ENCODE measurements at places on chromosomes 1 and 21.

GRCh38 chr21:17915976-17916375 is 96.8 kb upstream of the C21orf91 start:
- no peak for DNase-seq

- no peak for DNase-seq
These were observed 43.3 kb upstream of the PRDX6 start for GRCh38 chr1:173433751-173434326.

GRCh38 chr1:241834733-241835377 is 13.1 kb upstream of the EXO1 start:
- DNase-seq: no peak

DNA sequence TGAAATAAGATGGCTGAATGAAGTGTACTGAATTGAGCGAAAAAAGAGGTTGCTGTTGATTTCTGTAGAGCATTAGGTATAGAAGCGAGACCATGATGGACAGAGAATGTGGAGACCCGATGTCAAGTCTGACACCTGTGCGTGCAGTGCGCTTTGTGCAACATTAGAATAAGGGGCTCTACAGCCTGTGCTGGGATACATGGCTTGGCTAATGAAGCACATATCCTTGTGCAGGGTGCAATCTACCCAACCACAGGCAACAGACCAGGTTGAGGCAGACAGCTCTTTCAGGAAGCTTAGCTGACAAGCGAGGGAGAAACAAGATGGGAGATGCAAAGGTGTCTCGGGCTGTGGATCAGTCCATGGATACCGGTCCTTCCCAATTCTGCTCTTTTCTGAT is 18.9 kb downstream of the GPA33 start:
- DNase-seq: no peak

DNA sequence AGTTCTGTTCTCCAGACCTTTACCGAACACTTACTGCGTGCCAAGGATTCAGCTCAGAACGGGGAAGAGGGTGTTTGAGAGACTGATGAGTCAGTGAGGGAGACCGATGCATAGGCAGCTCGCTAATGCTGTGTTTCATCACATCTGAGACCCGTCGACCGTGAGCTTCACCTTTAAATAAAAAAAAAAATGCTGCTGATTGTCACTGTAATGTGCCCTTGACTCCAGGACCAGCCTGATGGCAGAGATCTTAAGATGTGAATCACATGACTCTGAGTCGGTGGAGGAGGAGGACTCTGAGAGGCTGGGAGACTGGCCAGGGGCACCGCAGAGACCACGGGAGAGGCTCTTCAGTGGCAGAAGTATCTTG is 28.8 kb downstream of the SPSB1 start:
- DNase-seq: no peak

GRCh38 chr1:209989525-209989924 is 51.5 kb downstream of the SYT14 start:
- peak; percentile 24 for DNase-seq

DNA sequence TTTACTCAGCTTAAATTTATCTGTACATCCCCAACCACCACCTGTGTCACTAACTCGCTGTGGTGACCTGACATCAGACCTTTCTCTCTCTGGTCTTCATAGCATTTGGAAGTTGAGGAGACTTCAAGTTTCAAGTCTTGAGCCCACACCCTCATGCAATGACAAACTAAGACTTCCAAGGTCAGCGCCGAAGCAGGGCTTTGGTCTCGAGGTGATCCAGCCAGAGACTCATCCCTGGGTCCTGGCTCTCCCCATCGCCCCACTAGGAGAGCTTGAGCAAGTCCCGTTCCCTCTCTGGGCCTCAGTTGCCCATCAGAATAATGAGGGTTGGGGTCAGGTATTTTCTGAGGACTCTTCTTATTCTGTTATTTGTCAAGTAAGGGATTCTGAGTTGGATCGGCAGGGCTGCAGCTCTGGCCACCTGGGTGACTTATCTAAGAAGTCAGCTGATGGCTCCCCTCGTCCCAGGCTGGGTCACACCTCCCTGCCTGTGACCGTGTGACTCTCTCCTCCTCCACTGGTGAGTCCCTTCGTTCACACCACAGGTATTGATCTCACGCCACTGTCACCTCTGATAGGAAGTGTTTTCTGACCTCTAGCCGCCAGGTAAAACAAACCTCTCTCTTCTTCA is 143.7 kb upstream of the RUNX3 start:
- no peak for DNase-seq

- DNase-seq: no peak
These were observed 678 bp downstream of the TTC39A start for GRCh38 chr1:51329443-51330325.

DNA sequence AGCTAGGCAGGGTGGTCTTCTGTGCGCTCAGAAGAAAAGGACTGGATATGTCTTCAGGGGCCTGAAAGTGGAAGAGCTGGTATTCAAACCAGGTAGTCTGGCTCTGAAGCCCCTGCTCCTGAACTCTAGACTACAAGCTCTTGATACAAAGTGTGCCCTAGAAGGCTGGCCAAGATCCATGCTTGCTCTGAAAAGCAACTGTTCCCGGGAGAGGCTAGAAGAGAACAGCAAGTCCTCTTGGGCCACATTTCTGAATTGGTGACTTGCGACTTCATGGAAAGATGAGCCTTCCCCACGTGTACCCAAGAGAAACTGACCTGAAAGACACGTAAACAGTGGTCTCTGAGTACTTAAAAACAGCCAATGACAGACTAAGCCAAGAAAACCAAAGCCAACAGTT is 123.3 kb upstream of the GRIK3 start:
- DNase-seq: no peak

DNA sequence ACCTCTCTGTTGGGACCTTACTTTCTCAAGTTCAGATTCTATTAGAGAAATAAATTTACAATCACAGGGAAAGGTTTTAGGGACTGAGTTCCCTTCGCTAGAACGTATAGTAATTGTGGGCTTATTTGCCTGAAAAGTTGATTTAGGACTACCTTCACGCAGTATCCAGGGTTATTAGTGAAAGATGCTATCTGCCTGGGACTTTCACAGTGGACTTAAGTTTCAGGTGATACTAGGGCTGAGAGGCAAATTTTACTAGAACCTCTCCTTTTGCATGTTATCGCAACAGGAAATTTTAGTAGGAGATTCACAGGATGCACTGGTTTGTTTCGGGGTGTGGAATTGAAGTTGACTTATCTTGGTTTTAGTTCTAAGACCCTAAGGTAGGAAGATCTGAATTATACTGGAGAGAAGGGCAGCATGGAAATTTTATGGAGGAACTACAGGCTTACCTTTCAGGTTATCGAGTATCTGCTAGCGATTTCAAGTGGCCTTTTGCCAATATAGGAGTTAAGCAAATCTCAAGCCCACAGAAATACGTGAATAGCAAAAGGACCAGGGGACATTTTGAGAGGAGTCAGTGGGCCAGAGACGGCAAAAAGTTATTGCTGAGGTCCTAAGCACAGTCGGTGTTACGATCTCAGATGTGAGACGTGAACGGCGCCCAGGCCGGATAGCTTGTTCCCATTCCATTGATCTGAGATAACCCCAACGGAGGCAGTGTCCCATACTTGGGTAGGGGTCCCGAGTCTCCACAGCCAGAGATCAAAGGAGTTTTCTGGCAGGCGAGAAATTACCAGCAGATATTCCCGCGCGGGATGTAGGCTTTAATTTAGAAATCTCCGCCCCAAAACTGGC is 723 bp upstream of the GNAI3 start:
- no peak for DNase-seq

- DNase-seq: no peak
These were observed 39.2 kb upstream of the RUNX1 start for GRCh38 chr21:35088319-35088771.

GRCh38 chr1:55286856-55287602 is 71.9 kb upstream of the USP24 start:
- no peak for DNase-seq

DNA sequence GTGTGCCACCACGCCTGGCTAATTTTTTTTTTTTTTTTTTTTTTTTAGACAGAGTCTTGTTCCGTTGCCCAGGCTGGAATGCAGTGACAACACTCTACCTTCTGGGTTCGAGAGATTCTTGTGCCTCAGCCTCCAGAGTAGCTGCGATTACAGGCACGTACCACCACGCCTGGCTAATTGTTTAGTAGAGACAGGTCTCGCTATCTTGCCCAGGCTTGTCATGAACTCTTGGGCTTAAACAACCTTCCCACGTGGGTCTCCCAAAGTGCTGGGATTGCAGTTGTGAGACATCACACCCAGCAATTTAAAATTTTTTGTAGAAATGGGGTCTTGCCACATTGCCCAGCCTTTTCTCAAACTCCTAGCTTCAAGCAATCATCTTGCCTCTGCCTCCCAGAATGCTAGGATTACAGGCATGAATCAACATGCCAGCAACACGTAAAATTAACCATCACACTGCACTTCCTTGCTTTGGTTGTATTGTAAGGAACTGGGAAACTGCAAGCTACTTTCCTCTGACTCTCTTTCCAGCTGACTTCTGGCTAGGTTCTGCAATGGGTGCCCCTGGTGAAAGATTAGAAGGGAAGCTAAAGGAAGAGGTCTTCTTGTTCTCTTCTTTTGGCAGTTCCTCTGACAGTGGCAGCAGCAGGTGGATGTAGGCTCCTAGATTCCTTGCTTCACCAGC is 13.9 kb upstream of the IL6R start:
- DNase-seq: no peak

- DNase-seq: no peak
These were observed 10.4 kb upstream of the GALE start for GRCh38 chr1:23810818-23811540.

- no peak for DNase-seq
These were observed 38.4 kb upstream of the ZNF281 start for GRCh38 chr1:200448034-200448762.

DNA sequence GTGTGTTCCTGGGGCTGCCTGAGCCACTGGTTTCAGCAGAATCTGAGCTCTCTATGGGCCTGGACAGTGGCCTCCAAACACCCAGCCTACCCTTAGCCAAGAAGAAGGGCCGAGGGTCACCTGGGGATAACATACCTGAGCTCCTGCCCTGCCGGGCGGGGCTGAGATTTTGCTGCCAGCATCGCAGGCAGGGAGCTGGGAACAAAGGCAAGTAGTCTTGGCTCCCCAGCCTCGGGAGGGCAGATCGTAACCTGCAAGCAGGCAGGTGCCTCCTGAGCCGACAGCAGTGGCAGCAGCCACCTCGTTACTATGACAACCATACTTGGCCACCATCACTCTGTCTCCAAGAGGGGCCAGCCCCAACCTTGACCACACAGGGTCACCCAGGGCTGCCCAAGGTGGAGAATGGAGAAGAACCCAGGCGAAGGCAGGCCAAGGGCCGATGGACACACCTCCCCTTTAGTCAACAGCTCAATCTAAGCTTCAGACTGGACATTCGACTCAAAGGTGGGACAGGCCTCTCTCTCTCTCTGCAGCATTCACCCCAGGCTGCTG is 54.6 kb downstream of the TOMM20 start:
- DNase-seq: peak; percentile 50

DNA sequence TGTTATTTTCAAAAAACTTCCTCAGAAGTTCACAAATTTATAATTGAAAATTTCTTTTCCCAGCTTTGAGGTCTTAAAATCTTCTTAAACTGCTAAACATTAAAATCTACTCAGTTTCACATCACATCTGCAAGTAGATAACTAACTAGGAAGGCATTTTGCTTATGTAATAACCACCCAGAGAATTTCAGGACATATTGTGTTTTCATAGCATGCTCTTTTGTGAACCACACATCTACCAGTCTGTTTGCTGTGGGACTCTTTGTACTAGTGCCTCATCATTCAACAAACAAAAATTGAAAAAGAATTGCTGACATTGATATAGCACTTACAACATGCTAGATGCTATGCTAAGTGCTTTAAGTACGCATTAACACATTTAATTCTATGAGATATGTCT is 31.6 kb upstream of the C1orf146 start:
- DNase-seq: no peak

- no peak for DNase-seq
These were observed 9.2 kb downstream of the DMRTB1 start for GRCh38 chr1:53468374-53468773.

- no peak for DNase-seq
These were observed 3.4 kb downstream of the KCNA3 start for GRCh38 chr1:110671361-110671760.

GRCh38 chr1:22639286-22639685 is 2.9 kb downstream of the C1QA start:
- DNase-seq: no peak

DNA sequence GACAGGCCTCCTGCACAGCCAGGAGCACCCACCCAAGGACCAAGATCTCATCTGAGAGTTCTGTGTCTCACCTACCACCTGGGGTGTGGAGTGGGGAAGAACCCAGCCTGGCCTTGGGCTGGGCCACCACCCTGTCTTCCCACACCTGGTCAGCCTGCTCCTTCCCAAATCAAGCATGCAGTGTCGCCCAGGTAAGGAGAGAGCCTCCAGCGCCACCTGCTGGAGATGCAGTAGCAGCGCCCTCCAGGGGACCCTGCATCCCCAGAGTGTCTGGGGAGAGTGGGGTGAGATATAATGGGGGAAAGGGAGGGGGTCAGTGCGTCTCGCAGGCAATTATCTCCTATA is 32.3 kb downstream of the KIAA2013 start:
- DNase-seq: peak; percentile 53

GRCh38 chr1:37284053-37284452 is 190.3 kb upstream of the ZC3H12A start:
- no peak for DNase-seq

GRCh38 chr1:78096017-78096416 is 50.3 kb downstream of the GIPC2 start:
- no peak for DNase-seq

DNA sequence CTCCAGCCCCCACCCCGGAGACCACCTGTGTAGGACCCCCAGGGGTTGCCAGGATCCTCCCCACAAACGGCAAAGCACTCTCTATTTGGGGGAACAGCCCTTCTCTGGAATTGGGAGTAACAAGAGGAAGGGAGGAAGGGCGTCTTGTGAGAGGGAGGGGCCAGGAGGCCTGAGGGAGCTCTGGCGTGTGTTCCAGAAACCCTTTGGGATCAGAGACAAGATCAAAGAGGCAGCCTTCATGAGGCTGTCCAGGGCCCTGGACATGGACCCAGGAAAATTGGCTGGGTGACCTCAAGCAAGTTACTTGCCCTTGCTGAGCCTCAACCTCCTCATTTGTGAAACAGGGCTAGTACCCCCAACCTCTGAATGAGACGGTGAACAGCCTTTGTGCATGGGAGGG is 18.1 kb upstream of the ECE1 start:
- DNase-seq: no peak
